ENCODE measurements at places on chromosomes 16 and 17. TPM values are rescaled to one million over a fixed set of nuclear protein-coding genes. Genes with fewer than 3 reads are reported as not detected.

KRTAP4-5 gene
- not detected for total RNA-seq

SOST gene
- total RNA-seq = 0.22 TPM

LDHD gene
- total RNA-seq = 6.6 TPM

NQO1 gene
- 14.5 TPM for total RNA-seq

BCO1 gene
- 11.5 TPM for total RNA-seq

Measured in camera-type eye (tissue), 1 donor.